ENCODE measurements at places on chromosomes 4 and X. TPM values are rescaled to one million over a fixed set of nuclear protein-coding genes. Genes with fewer than 3 reads are reported as not detected.

The PCDH19 gene
- total RNA-seq = 0.26 TPM

The BCAP31 gene
- total RNA-seq = 143 TPM

DNA sequence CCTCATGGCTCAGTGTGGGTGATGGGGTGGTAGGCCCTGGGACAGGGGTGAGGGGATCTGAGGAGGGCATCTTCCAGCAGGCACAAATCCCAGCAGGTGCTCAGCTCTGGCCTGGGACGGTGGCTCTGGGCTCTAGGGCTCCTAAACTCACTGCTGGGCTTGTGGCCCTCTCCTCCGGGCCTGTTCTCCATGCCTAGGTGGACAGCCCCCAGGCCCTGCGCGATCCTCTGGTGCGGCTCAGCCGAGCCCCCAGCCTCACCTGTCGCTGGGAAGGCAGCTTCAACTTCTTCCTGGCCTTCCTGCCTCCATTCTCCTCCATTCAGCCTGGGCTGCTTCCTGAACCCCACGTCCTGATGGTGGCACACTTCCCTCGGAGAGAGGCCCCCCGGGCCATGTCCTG lies 19.3 kb upstream of the FGFR3 start:
- DNase-seq = no peak

DNA sequence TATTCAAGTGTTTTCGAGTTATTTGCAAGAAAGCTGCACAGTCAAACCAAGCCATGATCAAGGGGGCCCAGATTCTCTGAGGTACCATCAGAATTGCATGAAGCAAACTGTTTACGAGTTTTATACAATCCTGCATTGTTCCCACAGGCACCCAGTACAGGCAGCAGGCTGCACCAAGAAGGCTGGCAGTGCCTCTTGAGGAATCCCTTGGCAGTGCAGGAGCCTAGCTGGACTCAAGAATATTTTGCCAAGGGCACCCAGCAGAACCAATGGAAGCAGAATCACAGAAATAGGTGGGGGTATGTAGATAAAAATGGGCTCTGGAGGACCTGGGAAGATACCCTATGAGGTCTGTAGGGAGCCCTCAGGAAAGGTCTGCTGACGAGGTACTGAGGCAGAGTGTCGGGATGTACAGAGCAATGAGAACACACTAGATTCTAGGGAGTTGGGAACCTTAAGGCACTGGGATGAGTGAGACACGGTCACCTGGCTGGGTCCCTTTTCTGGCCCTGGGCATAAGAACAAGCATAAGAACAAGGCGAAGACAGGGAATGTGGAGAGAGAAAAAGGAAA lies 2.5 kb upstream of the PLP1 start:
- DNase-seq = no peak

GRCh38 chr4:9979101-9979701 lies 42.1 kb downstream of the SLC2A9 start:
- DNase-seq = no peak

The VCX2 gene
- total RNA-seq = not detected

DNA sequence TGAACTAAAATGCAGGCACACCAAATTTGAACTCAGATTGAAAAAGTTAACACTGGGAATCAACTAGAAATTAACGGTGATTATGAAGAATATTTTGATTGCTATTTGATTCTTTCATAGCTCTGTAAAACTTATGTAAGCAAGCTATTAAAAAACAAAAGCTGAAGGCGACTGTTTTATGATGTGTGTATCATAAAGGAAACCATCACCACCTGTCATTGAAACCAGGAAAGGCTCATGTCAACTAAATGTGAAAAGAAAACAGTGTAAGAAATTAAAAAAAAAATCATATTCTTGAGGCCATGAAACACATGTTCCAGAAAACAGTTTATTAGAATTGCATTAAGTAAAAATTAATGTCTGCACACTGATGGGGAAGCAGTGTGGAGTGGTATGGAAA lies 24.2 kb downstream of the CPE start:
- no peak for DNase-seq

DNA sequence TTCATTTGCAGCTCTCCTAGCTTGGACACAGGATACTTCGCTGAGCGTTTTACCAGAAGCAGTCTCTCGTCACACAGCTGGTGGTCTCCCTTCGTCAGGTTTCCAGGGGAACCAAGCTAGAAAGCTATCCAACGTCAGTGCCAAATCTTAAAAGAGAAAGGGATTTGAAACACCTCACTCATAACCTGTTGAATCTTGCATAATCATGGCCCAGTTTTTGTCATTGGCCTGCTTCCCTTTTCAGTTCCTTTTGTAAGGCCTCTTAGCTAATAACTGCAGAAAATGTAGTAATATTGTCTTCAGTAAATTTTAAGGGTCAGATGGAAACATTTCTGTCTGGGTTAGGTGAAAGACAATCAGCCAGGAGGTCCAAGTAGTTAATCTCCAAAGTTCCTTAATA lies 22.0 kb downstream of the RAB39B start:
- no peak for DNase-seq

DNA sequence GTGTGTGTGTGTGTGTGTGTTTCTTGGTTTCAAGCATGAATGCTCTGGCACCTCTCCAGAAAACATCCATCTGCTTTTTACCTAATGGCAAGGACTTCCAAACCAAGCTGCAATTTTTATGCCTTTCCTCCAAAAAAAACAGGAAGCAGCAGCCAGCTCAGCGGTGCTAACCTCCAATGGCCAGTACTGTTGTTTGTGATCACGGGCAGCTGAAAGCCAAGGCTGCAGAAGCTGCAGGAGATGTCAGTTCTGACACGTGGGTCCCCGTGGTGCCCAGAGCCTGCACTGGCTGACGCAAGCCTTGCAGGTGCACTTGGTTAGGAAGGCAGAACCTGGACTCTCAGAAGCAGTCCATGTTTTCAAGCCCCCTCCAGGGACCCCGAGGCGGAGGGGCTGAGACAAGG lies 313.6 kb upstream of the DDX53 start:
- peak; percentile 35 for DNase-seq

The MMRN1 gene
- 3.3 TPM for total RNA-seq

The CAMK2D gene
- 153 TPM for total RNA-seq

GRCh38 chrX:104134583-104135261 lies 22.1 kb downstream of the SLC25A53 start:
- no peak for DNase-seq

The HAND2 gene
- total RNA-seq = 69.3 TPM

- DNase-seq = no peak
Observed at GRCh38 chr4:123340381-123340701, 56.3 kb upstream of the SPRY1 start.

The UGT2A1 gene
- total RNA-seq = not detected

DNA sequence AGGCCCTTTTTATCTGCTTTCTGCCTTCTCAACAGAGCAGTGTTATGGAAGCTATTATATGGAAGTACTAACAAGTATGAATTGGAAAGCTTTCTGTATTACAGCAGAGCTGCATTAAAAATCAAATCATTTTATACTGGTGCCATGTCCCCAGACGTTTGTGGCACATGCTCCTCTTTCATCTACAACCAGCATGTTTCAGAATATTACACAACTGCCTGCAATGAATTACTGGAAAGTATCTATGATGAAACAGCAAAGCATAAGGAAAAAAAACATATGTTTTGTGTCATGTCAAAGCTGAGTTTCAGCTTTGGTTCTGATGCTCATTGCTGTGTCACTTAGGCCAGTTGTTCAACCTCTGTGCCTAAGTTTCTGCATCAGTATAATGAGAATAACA lies 576.8 kb downstream of the GBA3 start:
- no peak for DNase-seq

DNA sequence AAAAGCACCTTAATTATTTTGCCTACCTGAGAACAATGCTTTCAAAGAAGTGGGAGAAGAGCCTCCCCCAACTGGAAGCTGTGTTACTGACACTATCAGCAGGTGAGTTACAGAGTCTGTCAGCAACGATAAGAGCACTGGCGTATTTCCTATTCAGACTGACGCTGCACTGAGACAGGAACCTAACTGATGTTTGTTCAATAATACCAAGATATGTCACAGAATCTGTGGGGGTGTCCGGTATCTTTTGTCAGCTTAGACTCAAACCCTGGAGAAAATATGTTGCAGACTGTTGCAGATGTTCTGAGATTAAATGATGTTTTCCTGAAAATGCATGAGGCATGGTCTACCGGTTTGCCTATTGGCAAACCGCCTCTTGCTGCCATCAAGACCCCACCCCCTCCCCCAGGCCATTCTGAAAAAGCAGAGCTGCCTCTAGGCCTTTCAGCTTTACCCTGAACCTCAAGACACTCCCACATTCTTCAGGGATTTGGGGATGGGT lies 115.2 kb upstream of the KIT start:
- no peak for DNase-seq

The RTL5 gene
- 3.0 TPM for total RNA-seq

GRCh38 chrX:3326681-3327080 lies 19.8 kb downstream of the MXRA5 start:
- DNase-seq = no peak

The HTR2C gene
- total RNA-seq = not detected

The RAB41 gene
- not detected for total RNA-seq

DNA sequence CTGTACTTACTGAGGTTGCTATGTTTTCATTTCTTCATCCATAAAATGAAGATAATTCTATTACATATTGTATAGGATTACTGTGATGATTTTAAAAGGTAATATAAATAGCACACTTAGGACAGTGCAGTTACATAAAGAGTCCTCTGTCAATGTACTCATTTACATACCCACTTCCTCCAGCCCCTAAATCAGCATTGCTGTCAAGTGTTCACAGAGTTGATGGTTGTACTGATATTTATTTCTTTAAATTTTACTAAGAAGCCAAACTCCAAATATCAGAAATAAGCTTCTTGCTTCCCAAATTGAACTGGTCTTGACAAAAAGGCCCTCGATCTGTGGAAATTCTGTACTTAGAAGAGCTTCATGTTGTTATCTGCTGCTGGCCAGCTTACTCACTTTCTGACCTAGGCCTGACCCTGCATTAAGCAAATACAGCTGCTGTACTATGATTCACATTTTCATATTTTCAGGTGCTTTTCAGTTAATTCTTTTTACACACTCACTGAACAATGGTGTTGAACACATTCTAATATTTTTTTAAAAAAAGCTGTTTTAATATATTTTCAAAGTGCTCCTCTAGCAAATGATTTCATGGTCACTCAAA lies 259.6 kb downstream of the UNC5C start:
- no peak for DNase-seq

The EMCN gene
- total RNA-seq = 41.3 TPM

DNA sequence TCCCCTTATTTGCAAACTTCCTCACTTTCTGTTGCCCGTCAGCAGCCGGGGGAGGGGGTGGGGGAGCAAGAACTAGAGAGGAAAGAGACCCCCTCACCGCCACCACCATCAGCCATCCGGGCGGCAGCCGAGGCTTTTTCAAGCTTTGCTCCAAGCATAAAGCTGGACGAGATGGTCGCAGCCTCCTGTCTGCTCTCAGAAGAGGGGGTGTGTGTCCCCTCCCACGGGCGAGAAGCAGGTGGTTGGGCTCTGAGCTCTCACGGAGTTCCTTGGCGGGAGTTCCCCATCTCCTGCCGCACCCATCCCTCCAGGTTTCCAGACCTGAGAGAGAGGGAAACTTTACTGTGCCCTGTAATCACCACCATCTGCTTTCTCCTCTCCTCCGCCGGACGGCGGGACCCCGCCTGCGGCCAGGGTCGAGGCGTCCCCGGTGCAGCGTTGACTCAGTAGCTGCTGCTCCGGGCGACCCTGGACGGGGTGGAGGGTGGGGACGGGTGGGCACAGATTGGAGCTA lies 4.7 kb upstream of the ARX start:
- DNase-seq = no peak

DNA sequence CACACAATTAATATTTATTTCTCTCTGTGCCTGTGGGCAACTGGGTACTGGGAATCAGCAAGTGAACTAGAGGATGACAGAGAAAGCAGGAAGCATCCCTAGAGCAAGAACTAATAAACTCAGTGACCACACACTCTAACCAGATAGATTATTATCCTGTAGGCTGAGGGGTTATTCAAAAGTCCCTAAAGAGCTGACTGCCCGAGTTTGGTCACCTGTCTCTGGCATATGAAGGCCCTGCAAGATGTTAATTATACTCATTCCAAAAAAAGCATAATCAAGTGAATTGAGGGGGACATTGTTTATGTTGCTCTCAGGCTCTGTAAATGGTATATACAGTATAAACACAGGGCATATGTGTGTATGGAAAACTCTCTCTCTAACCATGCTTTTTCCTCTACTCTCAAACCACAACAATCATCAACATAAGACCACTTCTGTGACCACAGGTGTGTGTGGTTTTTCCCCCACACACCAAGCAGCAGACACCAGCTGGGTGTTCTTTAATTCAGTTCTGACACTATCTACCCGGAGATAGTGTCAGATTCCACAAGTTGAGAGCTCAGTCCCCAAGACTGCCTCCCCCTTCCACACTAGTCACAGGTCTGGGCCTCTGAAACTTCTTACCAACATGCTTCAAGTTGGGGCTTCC lies 6.2 kb upstream of the HPSE start:
- no peak for DNase-seq

DNA sequence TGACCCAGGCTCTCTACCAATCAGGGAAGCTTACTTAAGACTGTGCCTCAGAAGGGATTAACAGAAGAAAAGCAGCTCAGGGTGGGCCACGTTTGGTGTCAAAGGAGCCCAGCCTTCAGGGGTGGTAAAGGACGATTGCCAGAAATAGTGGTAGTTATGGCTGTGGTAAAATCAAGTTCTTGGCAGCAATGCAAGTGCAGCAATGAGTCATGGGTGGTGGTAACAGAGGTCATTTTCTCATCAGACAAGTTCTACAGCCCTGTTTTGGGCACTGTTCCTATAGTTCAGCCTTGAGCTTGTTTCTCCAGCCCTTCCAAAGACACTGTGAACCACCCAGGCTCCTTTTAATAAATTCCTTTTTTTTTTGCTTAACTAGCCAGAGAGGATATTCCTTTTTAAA lies 120.3 kb downstream of the EFHC2 start:
- no peak for DNase-seq

- DNase-seq = no peak
Observed at GRCh38 chrX:101108284-101108683, 10.3 kb downstream of the CENPI start.

- no peak for DNase-seq
Observed at GRCh38 chr4:169922632-169923276, 103.4 kb downstream of the MFAP3L start.

GRCh38 chr4:44869222-44869882 lies 143.0 kb upstream of the GNPDA2 start:
- DNase-seq = no peak

- no peak for DNase-seq
Observed at GRCh38 chrX:56397636-56398035, 165.5 kb downstream of the KLF8 start.

GRCh38 chr4:109319156-109319555 lies 16.7 kb upstream of the COL25A1 start:
- no peak for DNase-seq

- DNase-seq = no peak
Observed at GRCh38 chr4:114205261-114205660, 225.8 kb upstream of the ARSJ start.

Measured in right cardiac atrium (tissue), 5 donors.